ENCODE measurements at places on chromosomes 4 and X. TPM values are rescaled to one million over a fixed set of nuclear protein-coding genes. Genes with fewer than 3 reads are reported as not detected.

- H3K27me3 ChIP-seq, result no peaks in the 10 kb centered on the region
- no peak overlapping the region for H3K4me3 ChIP-seq
- no peak overlapping the region for H3K27ac ChIP-seq
- H3K36me3 ChIP-seq, result no peaks in the 10 kb centered on the region
Measured at GRCh38 chr4:47482326-47482725, 2.7 kb upstream of the ATP10D start.

DNA sequence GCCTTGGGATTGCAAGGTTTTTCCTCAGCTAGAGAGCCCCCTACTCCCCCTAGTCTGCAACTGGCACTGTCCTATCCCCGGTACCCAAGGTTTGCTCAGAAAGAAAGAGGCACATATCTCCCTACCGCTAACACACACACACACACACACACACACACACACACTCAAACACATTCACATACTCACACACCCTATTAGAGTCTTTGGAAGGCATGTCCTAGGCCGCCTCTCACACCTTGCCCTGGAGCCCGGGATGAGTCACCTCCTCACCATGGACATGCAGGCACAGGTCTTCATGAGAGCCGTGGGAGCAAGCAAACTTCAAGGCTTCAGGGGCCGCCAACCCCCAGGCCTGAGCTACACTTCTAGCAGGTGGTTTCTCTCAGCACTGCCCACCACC is 49.2 kb downstream of the PJA1 start:
- no peak overlapping the region for H3K27ac ChIP-seq
- no peak for DNase-seq
- no peak overlapping the region for H3K4me3 ChIP-seq
- peaks cover 13% of the 10 kb centered on the region for H3K4me1 ChIP-seq
- H3K36me3 ChIP-seq, result no peaks in the 10 kb centered on the region

DNA sequence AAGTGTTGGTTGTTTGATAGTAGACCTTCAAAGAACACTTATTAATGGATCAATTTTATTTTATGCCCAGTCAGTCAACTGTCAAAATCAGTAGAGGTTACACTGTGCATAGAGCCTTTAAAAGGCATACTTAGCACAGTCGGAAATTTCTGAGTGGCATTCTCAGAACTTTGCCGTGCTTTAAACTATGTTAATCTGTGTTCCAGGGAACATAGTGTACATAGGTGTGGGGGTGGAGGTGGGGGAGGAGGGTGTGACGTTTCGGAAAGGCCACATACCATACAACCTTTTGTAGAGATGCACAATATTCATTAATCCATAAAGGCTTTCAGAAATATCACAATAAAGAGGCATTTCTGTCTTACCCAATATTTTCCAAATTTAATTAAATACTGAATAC is 75.8 kb downstream of the RS1 start:
- no peak for DNase-seq
- H3K27me3 ChIP-seq, result no peaks in the 10 kb centered on the region
- no peaks in the 10 kb centered on the region for H3K36me3 ChIP-seq
- H3K27ac ChIP-seq, result no peak overlapping the region
- no peaks in the 10 kb centered on the region for H3K4me1 ChIP-seq

GRCh38 chr4:55921093-55921492 is 27.7 kb upstream of the CEP135 start:
- no peak overlapping the region for H3K27ac ChIP-seq
- no peaks in the 10 kb centered on the region for H3K27me3 ChIP-seq
- no peaks in the 10 kb centered on the region for H3K4me1 ChIP-seq
- DNase-seq, result no peak

DNA sequence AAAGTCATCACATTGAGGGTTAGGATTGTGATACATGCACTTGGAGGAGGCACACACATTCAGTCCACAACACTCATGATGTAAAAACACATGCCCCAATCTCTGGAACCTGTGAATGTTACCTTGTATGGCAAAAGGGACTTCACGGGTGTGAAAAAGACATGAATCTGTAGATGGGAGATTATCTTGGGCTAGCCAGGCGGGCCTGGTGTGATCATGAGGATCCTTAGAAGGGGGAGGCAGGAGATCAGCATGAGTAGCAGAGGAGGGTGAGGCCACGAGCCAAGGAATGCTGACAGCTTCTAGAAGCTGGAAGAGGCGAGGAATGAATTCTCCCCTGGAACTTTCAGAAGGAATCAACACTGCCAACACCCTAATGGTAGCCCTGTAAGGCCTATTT is 77.5 kb upstream of the ENPP6 start:
- DNase-seq, result no peak
- peaks cover 7% of the 10 kb centered on the region for H3K27me3 ChIP-seq
- no peak overlapping the region for H3K4me3 ChIP-seq
- peaks cover 5% of the 10 kb centered on the region for H3K4me1 ChIP-seq

Gene GPC3
- 0.18 TPM for total RNA-seq

Gene GUCY1A1
- 0.14 TPM for total RNA-seq

- no peaks in the 10 kb centered on the region for H3K36me3 ChIP-seq
- H3K27ac ChIP-seq, result no peak overlapping the region
- H3K4me3 ChIP-seq, result no peak overlapping the region
- DNase-seq, result no peak
- H3K4me1 ChIP-seq, result no peaks in the 10 kb centered on the region
Measured at GRCh38 chr4:144787365-144788258, 141.7 kb downstream of the HHIP start.

DNA sequence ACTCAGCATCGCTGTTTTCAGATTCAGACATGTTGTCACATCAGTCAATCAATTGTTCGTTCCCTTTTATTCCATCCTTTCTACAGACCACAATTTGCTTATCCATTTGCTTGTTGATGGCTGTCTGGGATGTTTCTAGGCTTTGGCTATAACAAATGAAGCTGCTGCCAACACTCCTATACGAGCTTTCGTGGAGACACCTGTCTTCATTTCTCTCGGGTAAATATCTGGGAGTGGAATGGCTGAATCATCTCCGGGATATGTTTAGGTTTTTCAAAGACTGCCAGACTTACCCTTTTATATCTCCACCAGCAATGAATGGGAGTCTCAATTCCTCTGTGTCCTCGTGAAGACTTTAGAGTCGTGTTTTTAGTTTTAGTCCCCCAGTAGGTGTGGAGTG is 118.9 kb downstream of the SORCS2 start:
- no peak overlapping the region for H3K4me3 ChIP-seq
- peaks cover 6% of the 10 kb centered on the region for H3K27me3 ChIP-seq
- no peak for DNase-seq

DNA sequence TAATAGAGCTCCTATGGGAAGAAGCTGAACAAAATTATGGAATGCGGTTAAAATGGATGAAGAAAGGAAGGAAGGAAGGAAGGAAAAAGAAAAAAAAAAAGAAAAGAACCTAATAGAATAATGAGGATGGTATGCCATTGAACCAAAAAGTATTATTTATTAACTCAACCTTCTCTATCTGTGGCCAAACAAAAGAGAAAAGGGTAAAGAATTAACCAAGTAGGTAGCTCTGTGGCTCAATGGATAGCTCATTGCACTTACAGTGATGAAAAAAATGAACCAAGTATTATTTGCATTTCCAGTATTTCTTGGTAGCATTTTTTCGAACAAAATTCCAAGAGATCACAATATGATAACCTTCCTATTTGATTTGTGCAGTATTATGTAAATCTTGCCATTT is 56.9 kb upstream of the SLC39A8 start:
- no peaks in the 10 kb centered on the region for H3K36me3 ChIP-seq
- no peak overlapping the region for H3K27ac ChIP-seq
- no peak for DNase-seq
- H3K27me3 ChIP-seq, result no peaks in the 10 kb centered on the region
